ENCODE measurements at places on chromosomes 16 and 17.

DNA sequence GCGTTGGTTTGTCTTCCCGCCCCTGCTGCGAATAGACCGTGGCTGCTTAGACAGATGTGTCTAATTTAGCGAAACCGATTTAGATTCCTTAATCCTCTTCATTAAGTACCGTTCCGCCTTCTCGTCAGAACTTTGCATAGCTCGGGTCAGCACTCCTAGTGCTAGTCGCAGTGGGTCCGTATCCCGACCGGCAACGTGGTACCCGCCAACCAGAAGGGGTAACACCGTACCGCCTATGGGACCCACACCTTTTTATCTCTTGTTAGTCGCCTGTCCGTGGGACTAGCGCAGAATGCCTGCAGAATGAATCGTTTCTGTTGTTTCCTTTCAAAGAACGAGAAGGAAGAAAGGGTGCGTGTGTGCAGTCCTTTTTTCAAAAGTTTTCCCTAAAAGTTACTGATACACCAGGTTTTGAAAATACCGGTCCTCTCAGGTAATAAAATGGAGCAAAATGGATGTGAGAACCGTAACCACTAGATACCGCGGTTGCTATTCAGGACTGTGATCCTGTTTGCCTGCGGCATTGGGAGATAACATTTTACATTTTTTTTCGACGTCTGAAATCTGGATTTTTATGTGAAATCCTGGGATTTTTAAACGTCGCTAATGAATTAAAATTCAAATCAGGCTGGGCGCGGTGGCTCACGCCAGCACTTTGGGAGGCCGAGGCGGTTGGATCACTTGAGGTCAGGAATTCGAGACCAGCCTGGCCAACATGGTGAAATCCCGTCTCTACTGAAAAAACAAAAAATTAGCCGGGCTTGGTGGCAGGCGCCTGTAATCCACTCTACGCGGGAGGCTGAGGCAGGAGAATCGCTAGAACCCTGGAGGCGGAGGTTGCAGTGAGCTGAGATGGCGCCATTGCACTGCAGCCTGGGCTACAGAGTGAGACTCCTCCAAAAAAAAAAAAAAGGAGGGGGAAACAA lies 998 bp upstream of the SRSF1 start:
- DNase-seq = no peak

- no peak for DNase-seq
Measured at GRCh38 chr16:66547101-66547989, 2.6 kb downstream of the TK2 start.

- DNase-seq = no peak
Measured at GRCh38 chr17:33688771-33689170, 395.7 kb upstream of the ASIC2 start.

DNA sequence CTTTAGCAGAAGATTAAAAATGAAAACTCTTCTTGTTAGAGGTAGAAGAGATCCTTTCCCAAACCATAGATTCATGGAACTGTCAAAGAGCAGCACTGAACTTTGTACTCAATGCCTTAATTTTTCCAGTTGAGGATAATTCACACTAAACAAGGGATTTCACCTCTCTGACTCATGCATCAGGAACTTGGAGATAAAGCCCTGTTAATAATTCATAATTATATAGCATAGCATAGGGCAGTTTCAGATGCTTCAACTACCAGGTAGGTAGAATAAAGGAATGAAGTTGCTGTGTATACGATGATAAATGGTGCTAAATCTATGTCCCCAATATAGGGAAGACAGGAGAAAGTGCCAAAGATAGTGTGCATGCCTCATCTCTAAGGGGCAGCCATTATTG lies 450.4 kb downstream of the MAF start:
- no peak for DNase-seq

DNA sequence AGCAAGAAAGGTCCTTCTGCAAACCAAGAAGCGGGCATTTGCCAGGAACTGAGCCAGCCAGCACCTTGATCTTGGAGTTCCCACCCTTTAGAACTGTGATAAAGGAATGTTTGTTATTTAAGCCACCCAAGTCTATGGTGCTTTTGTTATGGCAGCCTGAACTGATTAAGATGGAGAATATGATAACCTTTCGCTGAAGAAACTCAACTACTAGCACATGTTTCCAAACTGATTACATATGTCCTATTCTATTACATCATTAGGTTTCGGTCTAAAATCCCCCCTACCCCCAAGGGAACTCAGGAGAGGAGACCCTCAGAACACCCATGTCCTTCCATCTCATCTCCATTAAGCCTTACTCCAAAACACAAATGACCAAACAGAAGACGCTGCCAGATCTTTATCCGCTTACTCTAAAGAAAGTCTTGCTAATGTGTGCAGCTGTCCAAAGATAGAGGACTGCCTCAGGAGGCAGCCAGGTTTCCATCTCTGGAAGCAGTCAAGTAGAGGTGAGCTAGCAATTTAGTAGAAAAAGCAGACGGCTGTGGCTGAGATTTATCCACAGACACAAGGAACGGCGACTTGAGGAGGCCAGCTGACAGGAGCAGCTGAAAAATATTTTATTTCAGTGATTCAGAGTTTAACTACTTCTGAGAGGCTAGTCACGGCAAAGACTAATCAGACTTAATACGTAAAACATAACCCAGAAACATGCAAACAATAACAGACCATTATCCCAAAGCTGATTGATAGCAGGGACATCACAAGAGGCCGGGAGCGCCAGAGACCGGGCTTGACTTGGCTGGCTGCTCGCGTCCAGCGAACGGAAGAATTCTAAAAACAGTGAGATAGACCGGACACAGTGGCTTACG lies 611.4 kb upstream of the CDH5 start:
- DNase-seq = no peak

DNA sequence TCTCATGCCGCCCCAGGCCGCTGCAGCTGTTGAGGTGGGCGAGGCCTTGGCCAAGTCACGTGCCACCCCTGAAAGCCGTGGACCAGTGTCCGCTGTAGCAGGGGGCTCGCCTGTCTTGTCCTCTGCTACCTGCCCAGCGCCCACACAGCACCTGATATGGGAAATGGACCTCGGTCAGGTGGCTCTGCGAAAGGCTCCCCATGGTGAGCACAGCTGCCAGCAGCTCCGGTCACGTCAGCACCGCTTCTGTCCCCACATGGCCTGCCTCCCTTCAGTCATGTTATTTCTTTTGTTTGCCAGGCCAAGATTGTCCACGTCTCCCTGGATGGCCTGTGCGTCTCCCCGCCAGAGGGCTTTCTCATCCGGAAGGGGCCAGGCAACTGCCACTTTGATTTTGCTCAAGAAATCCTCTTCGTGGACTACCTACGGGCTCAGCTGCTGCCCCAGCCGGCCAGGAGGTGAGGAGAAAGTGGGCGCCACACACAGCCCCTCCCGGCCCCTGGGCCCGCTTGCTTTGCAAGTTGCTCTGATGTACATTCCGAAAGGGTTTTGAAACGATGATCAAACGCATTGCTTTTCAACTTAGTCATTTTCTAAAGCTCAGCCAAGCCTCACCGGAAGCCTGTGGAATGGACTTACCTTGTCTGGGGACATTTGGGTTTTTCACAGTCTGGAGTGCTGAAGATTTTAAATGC lies 219.8 kb downstream of the KATNIP start:
- DNase-seq = no peak

- DNase-seq = no peak
Measured at GRCh38 chr16:1774448-1774780, 1.5 kb upstream of the MRPS34 start.

DNA sequence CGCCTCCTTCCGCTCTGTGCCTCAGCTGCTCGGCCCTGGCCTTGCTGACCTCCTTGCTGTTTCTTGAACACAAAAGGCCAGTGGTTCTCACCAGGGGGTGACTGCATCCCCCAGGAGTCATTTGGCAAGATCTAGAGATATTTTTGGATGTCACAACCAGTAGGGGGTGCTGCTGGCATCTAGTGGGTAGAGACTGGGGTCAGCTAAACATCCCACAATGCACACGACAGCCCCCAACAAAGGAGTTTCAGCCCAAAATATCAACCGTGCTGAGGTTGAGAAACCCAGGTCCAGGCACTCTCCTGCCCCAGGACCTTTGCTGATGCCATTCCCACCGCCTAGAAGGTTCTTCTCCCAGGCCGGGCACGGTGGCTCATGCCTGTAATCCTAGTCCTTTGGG lies 39.7 kb downstream of the ABCC6 start:
- DNase-seq = no peak
